Stimulated activated CD4-positive, alpha-beta T cell treated with anti-CD3 and anti-CD28 coated beads, Interleukin-1b, Interleukin-23, amount 100 ng/mL, for 24 hours (primary cell): ENCODE measurements at places on chromosomes 3 and 15.

DNA sequence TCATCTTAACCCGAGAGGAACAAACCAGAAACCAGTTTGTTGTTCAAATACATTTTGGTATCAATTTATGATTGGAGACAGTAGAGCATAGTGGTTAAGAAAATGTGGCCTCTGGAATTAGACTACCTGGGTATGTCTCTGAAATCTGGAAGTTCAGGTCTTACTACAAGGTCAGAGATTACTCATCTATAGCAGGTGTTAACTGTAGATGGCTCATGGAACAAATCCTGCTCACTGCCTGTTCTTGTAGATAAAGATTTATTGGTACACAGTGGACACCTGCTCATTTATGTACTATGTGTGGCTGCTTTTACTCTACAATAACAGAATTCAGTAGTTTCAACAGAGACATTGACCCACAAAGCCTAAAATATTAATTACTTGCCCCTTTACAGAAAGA lies 413.3 kb downstream of the CNTN6 start:
- DNase-seq, result no peak

DNA sequence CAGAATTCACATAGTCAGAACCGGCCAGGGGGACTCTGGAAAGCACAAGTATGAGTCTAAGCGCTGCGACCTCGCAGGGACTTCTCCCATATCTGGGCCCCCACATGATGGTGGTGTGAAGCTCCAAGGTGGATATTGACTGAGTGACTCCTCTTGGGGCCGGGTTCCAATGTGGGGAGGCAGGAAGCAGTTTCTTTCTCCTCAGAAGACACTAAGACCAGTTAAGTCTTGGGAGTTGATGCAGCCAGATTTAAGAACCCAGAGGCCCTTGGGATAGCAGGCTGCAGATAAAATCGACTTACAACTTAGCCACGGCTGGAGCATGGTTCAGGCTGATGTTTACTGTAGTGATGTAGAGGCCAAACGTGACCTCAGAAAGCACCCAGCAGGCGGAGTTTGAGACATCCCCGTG lies 55.4 kb upstream of the KLF13 start:
- no peak for DNase-seq

- no peak for DNase-seq
These were observed 35.3 kb downstream of the PAK2 start for GRCh38 chr3:196774848-196775422.

- no peak for DNase-seq
These were observed 3.0 kb downstream of the ZSCAN2 start for GRCh38 chr15:84603630-84604379.

DNA sequence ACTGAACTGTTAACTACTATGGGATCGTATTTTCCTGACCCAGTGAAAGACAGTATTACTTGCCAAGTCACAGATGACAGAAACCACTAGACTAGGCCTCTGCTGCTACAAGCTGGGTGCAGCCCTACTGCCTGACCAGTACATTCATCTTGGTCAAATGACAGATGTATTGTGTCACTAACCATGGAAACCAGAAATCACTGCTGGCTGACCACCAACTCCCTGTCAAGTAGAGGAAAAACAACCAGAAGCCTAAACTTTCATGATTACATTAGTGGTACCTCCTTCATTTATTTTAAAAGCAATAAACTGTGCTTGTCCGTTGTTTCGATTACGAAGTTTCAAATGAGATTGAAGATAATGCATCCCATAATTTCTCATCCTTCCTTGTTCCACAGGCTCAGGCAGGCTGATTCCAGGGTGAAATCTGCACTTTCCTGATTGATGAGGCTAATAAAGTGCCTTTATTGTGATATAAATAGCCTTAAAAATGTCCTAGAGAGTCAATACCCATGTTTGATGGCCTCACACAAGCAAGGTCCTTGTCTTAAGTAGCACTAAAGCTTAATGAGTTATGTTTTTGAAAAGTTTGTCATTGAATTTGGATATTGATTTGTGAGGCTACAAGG lies 309.7 kb downstream of the LSAMP start:
- DNase-seq, result no peak

DNA sequence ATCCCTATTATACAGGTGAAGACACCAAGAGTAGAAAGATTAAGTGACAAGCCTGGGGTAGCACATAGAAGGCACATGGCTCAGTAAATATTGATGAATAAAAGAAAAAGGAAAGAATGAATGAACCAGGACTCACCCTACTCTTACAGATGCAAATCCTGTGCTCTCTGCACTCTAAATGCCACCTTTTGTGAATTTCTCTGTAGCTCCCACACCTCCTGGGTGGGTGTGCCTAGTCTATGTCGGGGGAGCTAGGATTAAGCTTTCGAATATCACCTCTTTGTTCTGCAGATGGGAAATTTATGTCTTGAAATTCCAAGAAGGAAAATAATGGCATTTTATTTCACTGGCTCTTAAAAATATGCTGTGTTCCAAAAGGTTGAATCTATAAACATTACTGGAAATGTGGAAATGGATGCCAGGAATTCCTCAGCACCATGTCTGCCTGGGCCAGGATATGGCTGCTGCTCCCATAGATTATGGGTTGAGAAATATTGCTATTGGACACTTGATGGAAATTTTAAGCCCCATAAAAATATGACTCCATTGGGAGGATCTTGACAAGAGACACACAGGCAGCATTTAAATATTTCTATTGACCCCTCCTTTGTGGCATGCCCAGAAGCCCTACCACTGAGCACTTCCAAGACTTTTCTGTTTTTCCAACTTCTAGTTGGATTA lies 43.3 kb downstream of the CCNB2 start:
- no peak for DNase-seq

GRCh38 chr15:73630921-73631362 lies 2.2 kb downstream of the NPTN start:
- no peak for DNase-seq

DNA sequence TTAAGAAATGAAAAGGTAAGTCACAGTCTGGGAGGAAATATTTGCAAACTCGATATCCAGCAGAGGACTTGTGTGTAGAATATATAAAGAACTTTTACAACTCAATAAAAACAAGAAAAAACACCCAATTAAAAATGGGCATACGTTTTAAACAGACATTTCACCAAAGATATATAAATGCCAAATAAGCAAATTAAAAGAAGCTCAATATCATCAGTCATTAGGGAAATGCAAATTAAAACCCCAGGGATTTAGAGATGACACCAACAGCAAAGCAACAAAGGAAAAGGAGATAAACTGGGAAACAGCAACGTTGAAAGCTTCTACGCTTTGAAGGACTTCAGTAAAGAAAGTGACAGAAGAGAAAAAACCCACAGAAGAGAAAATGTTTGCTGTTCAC lies 132.3 kb downstream of the NUP210 start:
- no peak for DNase-seq

- DNase-seq, result no peak
These were observed 112.7 kb downstream of the SNRK start for GRCh38 chr3:43399034-43399433.

GRCh38 chr15:36761132-36761847 lies 181.9 kb downstream of the CDIN1 start:
- no peak for DNase-seq

GRCh38 chr15:99502661-99503060 lies 63.1 kb upstream of the MEF2A start:
- DNase-seq, result no peak

DNA sequence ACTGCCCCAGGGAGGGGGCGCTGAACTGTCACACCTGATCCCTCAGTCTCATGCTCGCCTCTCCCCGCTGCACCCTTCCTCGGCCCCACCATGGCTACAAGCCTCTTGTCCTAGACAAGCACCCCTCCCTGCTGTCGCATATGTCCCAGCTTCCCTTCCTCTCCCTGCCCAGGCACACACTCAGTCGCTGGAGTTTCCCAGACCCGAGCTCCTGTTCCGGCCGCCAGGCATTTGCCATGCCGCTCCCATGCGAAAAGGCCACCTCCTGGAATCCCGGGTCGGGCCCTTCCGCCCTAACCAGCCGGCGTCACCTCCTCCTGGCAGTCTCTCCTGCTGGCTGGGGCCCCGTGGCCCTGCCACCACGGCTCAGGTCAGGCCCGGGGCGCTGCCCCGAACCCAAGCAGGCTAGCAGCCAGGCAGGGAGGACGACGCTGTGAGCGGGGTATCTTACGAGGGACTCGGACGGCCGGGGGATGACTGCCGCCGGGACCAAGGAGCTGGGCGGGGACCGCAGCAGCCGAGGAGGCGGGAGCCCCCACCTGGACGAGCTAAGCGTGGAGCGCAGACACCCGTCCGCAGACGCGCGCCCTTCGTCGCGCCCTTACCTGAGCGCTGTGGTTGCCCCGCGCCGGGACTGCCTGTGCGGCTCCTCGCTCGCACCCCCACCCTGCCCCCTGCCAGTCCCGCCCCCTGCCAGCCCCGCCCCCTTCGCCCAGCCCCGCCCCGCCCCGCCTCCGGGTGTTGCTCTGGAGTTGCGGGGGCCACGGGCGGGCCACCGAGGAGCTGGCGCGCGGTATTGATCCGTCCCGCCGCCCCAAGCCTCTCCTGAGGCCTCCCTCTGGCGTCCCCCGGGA lies at the start of gene ALS2CL:
Gene ALS2CL, minus strand, starts transcription at position 642 of the 854 bp plus-strand sequence. CDS start 4,239 bp downstream, outside the sequence.
- peak; percentile 42 for DNase-seq

DNA sequence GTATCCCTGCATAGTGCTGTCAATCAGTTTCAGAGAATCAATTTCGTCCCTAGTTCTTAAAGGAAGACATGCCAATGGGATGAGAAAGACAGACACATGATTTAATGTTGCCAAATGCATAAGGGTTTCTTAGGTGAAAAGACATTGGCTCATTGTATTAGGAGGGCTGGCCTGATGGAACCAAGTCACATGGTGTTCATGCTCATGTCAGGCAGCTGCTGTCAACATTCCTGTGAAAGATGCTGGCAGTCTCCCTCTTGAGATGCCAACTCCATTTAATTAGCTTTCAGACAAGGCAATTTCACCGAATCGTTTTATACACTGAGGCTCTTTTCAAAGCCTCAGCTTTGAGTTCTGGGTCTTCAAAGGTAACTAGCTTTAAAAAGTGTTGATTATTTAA lies 16.1 kb upstream of the IL1RAP start:
- DNase-seq, result no peak

GRCh38 chr15:54518156-54518882 lies 540.1 kb downstream of the UNC13C start:
- no peak for DNase-seq

GRCh38 chr15:66594836-66595235 lies 29.0 kb upstream of the LCTL start:
- DNase-seq, result no peak

DNA sequence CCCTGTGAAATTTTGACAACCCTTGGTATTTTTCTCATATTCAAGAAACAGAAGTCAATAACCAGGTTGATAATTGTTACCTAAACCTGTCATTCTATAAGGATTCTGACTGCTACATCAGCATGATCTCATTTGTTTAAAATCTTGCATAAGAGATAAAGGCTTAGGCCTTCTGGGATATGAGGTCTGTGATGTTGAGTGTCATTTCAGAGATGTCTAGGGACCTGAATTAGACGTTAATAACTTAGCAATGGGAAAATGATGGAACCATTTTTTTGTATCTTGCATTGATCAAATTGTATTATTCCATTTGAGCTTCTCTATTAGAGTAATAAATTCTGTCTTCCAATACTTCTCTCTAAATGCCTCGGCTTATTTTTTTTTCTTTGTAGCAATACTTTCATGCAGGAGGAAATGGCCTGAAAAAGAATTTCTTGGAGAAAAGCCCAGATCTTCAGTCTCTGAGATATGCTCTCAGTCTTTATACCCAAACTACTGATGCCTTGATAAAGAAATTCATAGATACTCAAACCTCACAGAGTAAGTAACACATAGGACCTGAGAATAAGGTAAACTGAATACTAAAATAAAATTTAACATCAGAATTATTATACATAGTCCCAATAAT lies 589.3 kb downstream of the UNC13C start:
- no peak for DNase-seq

GRCh38 chr3:89527736-89528305 lies 420.4 kb downstream of the EPHA3 start:
- no peak for DNase-seq

DNA sequence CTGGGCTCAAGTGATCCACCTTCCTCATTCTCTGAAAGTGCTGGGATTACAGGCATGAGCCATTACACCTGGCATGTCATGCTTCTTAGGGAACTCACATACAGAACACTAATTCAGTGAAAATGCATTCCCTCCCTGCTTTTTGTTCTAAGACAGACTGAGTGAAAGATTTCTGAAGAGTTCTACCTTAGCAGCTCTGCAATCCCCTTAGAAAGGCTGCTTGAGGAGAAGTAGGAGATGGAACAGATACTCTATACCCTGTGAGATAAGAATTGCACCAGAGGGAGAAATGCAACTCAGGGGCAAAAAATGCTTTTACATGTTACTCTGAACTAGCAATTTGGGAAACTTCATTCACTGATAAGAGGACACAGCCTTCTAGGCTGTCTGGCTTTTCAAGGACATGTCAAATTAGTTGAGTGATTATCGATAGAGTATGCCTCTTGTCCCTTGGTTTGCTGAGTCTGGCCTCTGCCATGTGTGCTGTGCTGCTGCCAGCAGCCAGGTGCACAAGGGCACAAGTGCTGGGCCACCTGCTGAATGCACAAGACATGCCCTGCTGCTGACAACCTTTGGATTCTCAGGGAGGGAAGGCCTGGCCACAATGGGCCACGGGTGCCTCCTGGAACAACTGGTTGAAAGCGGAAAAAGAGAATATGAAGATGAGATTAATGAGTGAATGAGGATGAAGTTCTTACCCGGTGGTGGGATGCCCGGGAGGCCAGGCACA lies 17.8 kb downstream of the UQCC5 start:
- no peak for DNase-seq

DNA sequence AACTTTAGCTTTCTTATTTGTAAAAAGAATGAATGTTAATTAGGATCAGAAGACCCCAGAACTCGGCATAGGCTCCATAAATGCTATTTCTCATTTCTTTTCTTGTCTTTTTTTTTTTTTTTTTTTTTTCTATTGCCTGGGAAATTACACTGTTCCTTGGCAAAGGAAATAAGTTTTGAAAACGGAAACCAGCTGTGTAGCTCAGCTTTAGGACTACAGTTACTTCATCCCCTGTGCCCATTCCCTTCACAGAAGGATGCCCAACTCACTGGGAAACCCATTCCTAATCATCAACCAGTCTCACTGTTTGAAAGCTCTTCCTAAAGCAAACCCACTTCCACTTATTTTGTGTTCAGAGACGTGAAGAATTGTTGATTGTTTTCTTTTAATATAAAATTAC lies 254.0 kb upstream of the IL12A start:
- DNase-seq, result no peak

- no peak for DNase-seq
These were observed 5.8 kb downstream of the EFCC1 start for GRCh38 chr3:129006864-129007263.

- no peak for DNase-seq
These were observed 59.8 kb downstream of the SNX4 start for GRCh38 chr3:125460233-125460632.
